Hepatocyte (in vitro differentiated cells): ENCODE measurements at places on chromosomes 13 and 19. TPM values are rescaled to one million over a fixed set of nuclear protein-coding genes. Genes with fewer than 3 reads are reported as not detected.

PSG11 gene
- not detected in 2 replicates for polyA plus RNA-seq

DNA sequence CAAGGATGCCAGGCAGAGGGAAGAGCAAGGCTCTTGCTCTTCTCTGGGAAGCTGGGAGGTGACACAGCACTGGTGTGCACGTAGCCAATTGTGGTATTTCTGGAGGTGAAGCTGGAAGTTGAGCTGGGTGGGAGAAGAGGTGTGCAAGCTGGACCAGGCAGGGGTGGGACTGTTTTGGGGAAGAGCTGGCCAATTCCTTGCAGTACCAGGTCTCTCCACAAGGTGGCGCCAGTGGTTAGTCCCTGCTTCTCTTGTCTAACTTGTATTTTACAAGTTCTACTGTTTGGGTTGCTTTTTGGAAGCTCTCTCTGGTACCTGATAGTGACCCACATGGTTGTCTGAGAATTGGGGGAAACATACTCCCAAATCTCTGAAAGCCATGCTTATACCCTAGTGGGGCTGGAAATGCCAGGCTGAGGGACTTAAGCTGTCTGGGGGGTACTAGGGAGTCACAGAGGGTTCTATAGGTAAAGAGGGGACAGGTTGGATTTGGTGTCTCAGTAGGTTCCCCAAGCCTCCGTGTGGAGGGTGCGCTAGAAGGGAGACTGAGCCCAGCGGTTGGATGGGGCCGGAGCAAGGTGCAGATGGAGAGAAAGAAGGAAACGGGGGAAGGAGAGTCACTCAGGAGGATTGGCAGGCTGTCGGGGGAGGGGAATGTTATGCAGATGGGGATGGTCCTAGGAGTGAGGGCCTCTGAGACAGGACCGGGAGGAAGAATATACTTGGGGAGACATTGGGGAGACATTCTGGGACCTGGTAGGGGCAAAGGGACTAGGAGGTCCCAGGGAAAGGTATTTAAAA lies 3.0 kb downstream of the HPN start:
- DNase-seq, result peak; percentile 54

DNA sequence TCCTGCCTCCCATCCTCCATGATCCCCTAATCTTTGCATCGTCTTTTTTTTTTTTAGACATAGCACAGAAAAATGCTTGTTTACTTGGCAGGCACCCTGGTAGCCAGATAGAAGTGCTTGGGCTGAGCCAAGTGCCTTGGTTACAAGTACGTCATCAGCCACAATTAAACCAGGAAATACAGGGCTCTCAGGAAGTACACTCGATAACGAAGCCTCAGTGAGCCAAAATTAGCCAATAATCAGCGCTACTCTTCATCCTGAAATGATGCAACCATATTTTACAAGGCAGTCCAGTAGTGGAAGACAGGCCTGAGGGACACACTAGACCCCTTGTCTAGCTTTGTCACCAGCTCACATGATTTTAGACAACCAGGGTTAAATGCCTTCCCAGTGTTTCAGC lies 194.0 kb upstream of the NBEA start:
- DNase-seq, result no peak

GRCh38 chr19:16259385-16260159 lies 61.9 kb downstream of the AP1M1 start:
- DNase-seq, result no peak

GRCh38 chr19:13082192-13083007 lies 20.3 kb downstream of the LYL1 start:
- peak; percentile 67 for DNase-seq

GRCh38 chr13:80989747-80990146 lies 648.8 kb upstream of the SPRY2 start:
- no peak for DNase-seq

ACTMAP gene
- polyA plus RNA-seq, result 14.8 and 19.1 TPM in 2 replicates

DNA sequence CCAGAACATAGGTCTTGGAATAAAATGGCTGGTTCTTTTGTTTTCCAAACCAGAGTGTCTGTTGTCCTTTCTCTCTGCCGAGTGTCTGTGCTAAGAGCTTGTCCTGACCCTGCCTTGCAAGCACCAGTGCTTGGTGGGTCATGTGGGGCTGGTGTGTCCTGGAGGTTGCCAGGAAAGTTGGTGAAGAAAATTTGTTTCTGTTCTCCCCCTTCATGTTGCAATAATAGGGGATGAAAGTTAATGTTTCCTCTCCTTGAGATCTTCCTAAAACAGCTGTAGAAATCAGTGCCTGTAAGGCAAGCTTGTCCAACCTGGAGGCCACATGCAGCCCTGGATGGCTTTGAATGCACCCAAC lies 2.7 kb downstream of the HAMP start:
- DNase-seq, result no peak

NKPD1 gene
- polyA plus RNA-seq, result 0.50 and 0.60 TPM in 2 replicates

- no peak for DNase-seq
Measured at GRCh38 chr13:59413126-59413525, 750.6 kb downstream of the DIAPH3 start.

DNA sequence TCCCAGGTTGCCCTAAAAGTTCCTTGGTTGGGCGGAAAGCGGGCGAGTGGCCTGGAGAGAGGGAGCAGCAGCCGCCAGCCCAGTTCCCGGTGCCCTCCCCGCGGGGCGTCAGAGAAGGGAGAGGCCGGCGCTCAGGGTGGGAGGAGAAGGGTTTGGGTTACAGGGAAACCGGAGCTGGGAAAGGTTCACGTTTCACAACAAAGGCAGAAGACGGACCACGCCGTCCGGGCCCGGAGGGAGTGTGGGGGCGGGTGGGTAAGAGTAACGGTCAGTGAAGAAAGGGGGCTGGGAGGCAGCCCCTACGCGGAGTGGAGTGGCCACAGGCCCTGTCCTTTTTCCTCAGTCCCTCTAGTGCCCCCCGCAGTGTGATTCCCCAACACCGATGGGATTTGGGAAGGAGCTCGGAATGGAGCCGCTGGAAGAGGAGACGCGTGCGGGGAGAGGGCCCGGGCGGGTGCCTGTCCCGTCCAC lies 1.6 kb downstream of the SIX5 start:
- peak; percentile 84 for DNase-seq

YJEFN3 gene
- polyA plus RNA-seq, result 12.5 and 14.0 TPM in 2 replicates

- DNase-seq, result peak; percentile 22
Measured at GRCh38 chr13:80251403-80251802, 89.5 kb downstream of the SPRY2 start.

DNA sequence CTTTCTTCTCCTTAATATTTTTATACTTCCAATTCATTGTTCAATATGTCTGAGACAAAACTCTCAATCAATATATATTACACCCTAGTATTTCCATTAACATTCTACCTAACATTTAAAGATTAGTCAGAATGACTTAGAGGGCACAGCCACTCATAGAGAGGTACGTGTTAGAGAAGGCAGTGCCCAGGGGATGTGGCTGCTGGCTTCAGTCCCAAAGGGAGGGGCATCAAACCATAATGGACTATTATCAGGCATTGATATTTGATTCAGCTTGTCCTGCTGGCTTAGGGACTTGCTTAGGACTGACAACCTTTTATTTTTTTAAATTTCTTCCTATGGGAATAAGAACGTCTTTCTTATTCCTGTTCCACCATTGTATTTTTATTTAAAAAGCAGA lies 1392.0 kb upstream of the ATXN8OS start:
- DNase-seq, result no peak

SMAD9 gene
- 3.2 and 4.1 TPM in 2 replicates for polyA plus RNA-seq

DNA sequence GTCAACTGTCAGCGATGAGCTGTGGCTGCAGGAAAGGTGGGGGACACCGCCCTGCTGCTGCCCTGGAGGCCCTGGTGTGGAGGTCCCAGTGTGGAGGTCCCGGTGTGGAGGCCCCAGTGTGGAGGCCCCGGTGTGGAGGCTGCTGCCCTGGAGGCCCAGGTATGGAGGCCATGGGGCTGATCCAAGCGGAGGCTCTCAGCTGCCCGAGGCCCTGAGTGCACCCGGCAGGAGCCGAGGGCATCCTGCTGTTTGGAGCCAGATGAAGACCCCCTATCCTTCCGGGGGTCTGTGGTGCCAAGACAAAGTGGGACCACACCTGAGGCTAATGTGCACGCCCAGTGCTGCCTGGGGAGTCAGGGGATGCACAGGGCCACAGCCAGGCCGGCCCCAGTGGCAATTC lies 210.4 kb upstream of the SOX1 start:
- no peak for DNase-seq

DNA sequence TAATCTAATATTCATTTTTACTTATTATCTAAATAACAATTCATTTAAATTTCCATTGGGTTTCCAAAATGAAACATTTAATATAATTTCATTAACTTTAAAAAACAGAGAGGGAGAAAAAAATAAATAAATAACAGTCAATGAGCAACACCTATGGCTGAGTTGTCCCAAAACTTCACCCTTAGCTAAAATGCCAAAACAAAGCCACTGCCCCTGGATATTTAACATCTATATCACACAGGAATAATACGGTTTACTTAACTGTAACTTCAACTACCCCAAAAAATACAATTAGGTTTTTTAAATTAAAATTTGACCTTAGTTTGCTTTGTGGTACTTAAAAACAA lies 541 bp downstream of the ELF1 start:
- DNase-seq, result no peak

GRCh38 chr13:86052141-86052540 lies 252.9 kb upstream of the SLITRK6 start:
- DNase-seq, result no peak

- no peak for DNase-seq
Measured at GRCh38 chr19:38093587-38093986, 130.4 kb downstream of the DPF1 start.

DNA sequence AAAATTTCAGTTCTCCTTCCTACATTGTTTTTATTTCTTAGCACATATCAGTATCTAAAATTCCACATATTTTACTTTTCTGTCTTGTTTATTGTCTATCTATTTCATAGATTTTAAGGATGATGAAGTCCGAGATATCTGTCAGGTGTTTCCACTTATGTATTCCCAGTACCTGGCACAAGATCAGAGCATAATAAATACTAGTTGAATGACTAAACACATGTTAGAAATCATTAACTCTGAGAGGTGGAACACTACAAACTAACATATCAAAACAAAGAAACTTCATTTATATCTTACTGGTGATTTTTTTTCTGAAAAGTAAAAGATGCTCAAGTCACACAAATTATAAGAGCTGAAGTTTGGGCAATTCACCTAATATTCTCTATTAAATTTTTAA lies 1208.3 kb downstream of the PCDH9 start:
- no peak for DNase-seq

- DNase-seq, result no peak
Measured at GRCh38 chr19:49849433-49850220, 1.3 kb upstream of the PTOV1 start.

GRCh38 chr13:72316716-72317115 lies 410.7 kb downstream of the MZT1 start:
- DNase-seq, result no peak

CALR3 gene
- polyA plus RNA-seq, result not detected in 2 replicates

GRCh38 chr19:13366529-13367143 lies 139.6 kb downstream of the CACNA1A start:
- no peak for DNase-seq

GRCh38 chr19:44303320-44303719 lies 1.5 kb downstream of the ZNF235 start:
- no peak for DNase-seq

DNA sequence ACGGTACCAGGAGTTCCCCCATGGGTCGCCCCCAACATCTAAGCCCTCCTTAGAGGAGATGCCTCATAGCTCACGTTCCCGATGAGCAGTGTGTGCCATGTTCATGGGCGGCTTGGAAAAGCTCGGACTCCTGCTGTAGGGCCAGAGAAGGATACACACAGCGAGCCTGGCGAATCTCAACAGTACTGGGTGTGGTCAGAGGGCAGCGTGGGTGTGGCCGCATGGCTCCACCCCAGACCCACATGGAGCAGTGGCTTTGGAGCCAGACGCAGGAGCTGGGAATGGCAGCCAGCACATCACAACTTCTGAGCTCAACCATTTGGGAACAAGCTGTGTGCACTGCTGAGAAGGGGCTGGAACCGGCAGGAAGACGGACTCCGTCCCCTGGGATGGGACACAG lies 15.6 kb downstream of the CAPS start:
- no peak for DNase-seq

DNA sequence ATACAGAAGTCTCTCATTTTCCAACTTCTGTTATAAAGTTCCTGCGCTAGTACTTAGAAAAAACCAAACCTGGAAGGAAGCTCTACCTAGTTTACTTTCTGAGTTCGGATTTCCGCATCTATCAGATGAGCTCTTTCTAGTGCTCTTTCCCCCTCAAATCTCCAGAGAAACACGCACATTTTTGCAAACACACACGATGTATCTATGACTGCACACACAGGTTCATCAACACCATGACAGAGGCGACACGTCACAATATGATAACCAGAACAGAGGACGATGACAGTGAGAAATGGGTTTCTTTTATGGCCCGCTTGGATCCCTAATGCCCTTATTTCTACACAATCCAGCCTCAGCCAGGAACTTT lies 629 bp upstream of the LRRC63 start:
- DNase-seq, result peak; percentile 10

POLD1 gene
- 32.6 and 40.4 TPM in 2 replicates for polyA plus RNA-seq

GRCh38 chr13:41942462-41943094 lies 18.3 kb downstream of the VWA8 start:
- peak; percentile 52 for DNase-seq

ODAD3 gene
- polyA plus RNA-seq, result 1.4 and 1.9 TPM in 2 replicates

DNA sequence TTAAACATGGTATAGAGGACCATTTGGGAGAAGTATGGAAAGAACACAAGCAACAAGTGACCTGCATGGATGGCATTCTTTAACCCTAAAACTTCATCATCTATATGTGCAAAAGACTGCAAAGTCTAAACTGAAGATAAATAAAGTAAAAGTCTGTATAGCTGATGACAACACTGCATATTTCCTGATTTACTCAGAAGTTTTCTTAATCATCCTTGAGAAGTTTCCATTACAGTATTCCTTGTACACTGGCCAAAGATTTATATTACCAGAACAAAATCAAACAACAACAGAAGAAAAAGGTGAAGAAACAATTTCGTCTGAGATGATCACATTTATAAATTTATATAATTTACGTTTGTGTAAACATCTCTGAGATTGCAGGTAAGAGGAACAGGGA lies 805.7 kb downstream of the PCDH9 start:
- no peak for DNase-seq

MTIF3 gene
- 58.0 and 71.6 TPM in 2 replicates for polyA plus RNA-seq

DNA sequence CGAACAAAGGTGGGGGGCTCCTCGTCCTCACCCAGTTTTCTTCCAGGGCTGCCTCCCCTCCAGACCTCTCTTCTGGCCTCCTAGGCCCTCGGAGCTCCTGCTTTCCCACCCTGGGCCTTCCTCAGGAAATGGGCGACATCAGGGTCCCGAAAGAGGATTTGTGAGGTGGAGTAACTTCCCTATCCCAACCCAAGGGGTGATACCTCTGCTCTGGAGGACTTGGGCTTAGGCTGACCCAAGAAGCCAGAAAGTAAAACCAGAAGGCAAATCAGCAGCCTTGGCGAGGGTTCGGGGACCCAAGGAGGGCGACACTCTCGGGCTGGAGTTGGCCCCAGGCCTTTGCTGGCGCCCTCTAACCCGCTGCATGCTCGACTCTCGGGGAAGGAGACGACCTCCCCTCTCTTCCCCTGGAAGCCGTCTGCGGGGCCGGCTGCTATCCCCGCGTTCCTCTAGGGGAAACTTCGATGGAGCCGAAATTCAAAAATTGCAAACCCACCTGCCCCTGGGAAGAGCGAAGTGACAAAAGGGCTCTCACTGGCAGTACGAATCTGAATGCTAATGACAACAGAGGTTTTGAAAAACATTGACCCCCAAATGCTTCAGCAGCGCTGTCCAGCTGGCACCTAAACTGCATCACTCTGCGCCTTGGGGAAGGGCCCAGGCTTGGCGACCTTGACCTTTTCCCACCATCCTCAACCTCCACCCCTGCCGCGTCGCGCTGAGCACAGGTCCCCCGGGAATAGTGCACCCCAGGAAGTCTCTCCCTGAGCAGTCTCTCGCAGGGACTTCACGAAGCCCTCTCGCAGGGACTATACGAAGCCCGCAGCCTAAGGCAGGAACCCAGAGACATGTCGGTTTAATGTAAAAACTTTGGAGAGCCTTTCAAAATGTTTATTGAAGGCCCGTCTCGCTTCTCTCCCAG lies 2.4 kb downstream of the PDX1 start:
- no peak for DNase-seq
